ENCODE measurements at places on chromosomes 16 and 17.

DNA sequence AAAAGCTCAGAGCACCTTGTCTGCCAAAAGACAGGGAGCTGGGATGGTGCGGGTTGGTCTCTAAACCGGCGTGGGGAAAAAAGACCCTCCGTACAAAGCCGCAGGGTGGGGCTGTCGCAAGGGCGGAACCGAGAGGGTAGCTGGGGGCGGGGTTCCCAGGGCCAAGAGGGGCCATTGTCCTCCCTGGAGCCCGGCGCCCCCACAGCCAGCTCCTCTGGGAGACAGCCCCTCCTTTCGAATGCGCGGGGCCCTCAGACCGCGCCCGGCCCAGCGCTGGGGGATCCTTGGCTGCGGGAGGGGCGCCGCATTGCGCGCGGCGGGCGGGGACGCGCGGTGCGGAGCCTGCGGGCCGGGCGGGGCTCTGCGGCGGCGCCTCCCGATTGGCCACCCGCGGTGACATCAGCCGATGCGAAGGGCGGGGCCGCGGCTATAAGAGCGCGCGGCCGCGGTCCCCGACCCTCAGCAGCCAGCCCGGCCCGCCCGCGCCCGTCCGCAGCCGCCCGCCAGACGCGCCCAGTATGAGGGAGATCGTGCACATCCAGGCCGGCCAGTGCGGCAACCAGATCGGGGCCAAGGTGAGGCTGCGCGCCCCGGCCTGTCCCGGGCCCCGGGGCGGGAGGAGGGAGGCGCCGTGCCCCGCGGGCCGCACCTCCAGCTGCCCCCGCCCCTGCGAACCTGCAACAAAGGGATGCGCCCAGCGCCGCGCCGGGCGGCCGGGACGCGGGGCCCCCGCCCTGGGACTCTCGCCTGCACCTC lies at the start of gene TUBB3:
TSS of gene TUBB3 (plus strand) at position 459 of the 756 bp plus-strand sequence. CDS start at position 519, 60 bp downstream.
- DNase-seq = no peak

GRCh38 chr17:47299239-47299910 lies 24.4 kb upstream of the EFCAB13 start:
- no peak for DNase-seq

GRCh38 chr17:61605692-61606091 lies 14.7 kb upstream of the NACA2 start:
- DNase-seq = no peak

DNA sequence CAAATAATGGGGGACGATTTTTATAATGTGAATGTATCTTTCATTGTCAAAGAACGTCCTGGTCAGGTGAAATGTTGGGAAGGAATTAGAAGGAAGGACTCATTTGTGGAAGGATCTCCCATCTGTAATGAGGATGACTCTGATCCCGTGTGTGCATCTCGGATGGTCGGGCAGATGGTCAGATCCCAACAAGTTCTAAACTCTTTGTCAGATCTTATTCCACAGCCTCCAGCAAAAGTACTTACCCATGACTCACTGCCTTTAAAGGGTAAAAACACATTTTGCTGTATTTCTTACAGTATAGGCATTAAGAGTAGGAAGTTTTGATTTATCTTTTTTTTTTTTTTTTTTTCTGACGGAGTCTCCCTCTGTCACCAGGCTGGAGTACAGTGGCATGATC lies 539 bp upstream of the KRTAP4-8 start:
- no peak for DNase-seq

- no peak for DNase-seq
These were observed 8.5 kb downstream of the SLFN12 start for GRCh38 chr17:35423761-35424160.

DNA sequence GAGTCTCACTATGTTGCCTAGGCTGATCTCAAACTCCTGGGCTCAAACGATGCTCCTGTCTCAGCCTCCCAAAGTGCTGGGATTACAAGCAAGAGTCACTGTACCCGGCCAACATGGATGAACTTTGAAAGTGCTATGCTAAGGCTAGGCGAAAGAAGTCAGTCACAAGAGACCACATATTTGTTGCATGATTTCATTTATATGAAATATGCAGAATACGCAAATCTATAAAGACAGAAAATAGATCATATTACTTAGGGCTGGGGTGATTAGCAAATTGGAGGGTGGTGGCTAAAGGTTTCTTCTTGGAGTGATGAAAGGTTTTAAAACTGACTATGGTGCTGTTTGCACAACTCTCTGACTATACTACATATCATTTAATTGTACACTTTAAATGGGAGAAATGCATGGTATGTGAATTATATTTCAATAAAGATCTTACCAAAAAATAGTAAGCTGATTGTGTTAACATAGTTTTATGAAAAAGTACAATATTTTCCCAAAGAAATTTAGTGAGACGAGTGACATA lies 1.2 kb upstream of the FLYWCH1 start:
- DNase-seq = no peak

- DNase-seq = no peak
These were observed 23.7 kb downstream of the PPL start for GRCh38 chr16:4913130-4913773.

GRCh38 chr17:7004398-7005253 lies 7.8 kb upstream of the RNASEK start:
- no peak for DNase-seq

GRCh38 chr17:5587438-5588032 lies 3.2 kb upstream of the NLRP1 start:
- DNase-seq = peak; percentile 39

Measured in activated T-cell treated with anti-CD3 and anti-CD28 coated beads for 24 hours (primary cell).